Activated T-helper 1 cell treated with anti-CD3 and anti-CD28 coated beads, Interleukin-12 subunit alpha, Interleukin-12 subunit beta, Interleukin-2, Interleukin-4 antibody, amounts not matched to agents 30 ng/mL and 10 ng/mL and 1 ng/mL, durations not matched to agents 14 hours and 24 hours and 36 hours (primary cell): ENCODE measurements at places on chromosomes 11 and 22. TPM values are rescaled to one million over a fixed set of nuclear protein-coding genes. Genes with fewer than 3 reads are reported as not detected.

CLMP gene
- total RNA-seq, result not detected in 2 replicates

KRTAP5-2 gene
- not detected in 2 replicates for total RNA-seq

DNA sequence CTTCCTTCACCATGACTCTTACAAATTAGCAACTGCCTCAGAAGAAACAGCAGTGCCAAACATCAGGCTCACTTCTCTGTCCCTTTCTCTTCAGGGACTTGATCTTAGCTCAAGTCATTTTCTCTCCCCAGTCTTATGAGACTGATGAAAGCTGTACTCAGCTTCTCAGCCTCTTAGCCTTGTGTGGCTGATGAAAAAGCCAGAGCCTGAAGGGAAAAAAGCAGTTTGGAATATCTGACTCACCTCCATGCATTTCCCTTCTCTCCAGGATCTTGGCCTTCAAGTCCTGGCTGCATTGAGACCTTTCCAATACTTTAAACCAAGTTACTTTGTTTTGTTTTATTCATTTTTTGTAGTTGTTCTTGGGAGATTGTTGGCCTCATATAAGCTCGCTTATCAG is 195.9 kb downstream of the SPON1 start:
- no peak for DNase-seq

GRCh38 chr11:16402654-16403447 is 46.5 kb upstream of the SOX6 start:
- no peak for DNase-seq

BIK gene
- 2.3 and 2.5 TPM in 2 replicates for total RNA-seq

GRCh38 chr11:32231909-32232493 is 141.1 kb downstream of the RCN1 start:
- no peak for DNase-seq

- no peak for DNase-seq
These were observed 18.7 kb downstream of the LDLRAD3 start for GRCh38 chr11:35962369-35963138.

MRGPRE gene
- not detected in 2 replicates for total RNA-seq

DNA sequence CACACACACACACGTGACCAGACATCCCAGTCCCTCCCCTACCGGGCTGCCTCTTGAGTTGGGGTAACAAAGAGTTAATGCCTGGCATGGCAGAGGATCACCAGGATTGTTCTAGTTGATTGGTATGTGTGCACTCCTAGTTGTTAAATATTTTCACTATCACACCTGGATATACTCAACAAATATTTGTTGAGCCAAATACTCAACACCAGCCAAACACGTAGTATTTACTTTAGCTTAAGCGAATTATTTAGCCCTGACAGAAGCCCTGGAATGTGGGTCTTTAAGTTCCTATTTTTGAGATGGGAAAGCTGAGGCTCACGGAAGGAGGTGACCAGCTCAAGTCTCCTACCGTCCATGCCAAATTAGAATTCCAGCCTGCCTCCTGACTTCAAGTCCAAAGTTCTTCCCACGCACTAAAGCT is 10.5 kb downstream of the CD3E start:
- no peak for DNase-seq
